ENCODE measurements at places on chromosomes 1 and 21.

- DNase-seq, result no peak
These were observed 1.1 kb upstream of the COL6A2 start for GRCh38 chr21:46096596-46097335.

DNA sequence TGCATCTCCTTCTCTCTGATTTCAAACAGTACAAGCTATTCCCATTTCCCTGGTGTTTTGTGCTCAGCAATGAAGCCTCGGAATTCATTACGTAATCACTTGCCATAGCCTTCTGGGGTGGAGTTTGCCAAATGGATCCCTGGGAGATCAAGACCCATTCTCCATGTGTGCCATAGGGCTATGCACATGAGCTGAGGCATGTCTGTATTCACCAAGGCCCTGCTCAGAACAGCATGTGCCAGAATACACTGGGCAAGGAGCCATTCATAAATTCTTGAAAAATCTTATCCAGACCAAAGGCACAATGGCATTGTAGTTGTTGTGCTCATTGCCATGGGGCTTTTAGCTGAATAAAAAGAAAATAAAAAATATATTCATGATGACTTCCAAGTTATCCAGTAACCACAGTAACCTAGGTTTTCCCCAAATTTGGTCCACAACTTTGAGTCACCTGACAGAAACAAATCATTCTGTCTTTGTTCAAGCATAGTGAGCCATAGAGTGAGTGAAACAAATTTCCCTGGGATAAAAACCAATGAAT lies 53.0 kb downstream of the CRB1 start:
- DNase-seq, result no peak

DNA sequence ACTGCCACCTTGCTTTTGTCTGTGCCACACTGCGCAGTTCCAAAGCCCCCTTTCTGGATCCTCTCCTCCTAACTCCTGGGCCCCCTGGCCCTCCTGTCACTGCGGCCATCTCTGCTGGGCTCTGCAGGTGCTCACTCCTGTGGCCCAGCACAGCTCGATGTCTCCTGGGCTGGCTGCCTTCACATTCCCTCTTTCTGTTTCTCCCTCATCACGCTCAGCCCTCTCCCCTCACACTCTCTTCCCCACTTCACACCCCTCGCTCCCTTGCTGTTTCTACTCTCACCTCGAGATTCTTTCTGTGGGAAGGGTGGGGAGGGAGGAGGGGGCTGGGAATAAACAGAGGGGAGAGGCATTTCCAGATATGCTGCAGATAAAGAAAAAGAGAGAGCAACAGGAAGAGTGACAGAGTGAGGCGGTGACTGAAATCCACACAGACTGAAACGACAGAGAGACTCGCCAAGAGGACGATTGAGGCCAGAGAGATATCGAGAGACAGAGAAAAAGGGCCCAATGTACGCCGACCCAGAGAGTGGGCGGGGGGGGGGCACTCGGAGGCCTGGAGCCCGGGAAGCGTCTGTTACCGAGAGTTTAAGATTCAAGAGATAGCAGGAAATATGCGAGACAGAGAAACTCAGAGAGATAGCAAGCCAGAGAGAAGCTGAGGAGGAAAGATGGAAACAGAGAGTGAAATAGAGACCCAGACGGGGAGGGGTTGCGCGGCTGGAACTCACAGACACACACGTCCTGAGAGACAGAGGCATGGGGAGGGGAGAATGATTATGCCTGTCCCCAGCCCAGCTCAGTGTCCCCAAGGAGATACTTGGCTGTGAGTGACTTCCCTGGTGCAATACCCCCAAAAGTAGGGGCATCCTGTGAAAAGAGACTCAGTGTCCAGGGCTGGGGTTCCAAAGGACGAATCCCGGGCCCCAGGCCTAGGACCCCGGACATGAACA lies 666 bp downstream of the CSF3R start:
- DNase-seq, result no peak

- no peak for DNase-seq
These were observed 164.4 kb downstream of the EDEM3 start for GRCh38 chr1:184590163-184590750.

- DNase-seq, result no peak
These were observed 57.6 kb upstream of the TMPRSS2 start for GRCh38 chr21:41565550-41565949.

DNA sequence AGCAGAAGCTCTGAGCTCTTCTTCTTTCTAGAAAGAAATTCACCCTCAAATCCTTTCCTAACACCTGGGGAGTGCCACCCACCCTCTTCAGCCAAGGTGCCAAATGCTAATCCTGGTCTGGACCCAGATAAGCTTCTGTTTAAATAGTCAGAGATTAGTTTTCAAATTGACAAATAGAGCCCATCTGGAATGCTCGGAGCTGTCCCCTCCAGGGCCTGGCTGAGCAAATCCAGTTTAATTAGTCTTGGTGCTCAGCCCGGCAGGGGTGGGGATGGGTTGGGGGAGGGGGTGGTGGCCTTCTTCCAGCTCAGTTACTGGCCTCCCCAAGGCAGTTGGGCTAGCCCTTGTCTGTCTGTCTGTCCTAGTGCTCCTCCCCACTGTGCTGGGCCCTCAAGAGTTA lies 269.5 kb downstream of the GRIK3 start:
- no peak for DNase-seq

DNA sequence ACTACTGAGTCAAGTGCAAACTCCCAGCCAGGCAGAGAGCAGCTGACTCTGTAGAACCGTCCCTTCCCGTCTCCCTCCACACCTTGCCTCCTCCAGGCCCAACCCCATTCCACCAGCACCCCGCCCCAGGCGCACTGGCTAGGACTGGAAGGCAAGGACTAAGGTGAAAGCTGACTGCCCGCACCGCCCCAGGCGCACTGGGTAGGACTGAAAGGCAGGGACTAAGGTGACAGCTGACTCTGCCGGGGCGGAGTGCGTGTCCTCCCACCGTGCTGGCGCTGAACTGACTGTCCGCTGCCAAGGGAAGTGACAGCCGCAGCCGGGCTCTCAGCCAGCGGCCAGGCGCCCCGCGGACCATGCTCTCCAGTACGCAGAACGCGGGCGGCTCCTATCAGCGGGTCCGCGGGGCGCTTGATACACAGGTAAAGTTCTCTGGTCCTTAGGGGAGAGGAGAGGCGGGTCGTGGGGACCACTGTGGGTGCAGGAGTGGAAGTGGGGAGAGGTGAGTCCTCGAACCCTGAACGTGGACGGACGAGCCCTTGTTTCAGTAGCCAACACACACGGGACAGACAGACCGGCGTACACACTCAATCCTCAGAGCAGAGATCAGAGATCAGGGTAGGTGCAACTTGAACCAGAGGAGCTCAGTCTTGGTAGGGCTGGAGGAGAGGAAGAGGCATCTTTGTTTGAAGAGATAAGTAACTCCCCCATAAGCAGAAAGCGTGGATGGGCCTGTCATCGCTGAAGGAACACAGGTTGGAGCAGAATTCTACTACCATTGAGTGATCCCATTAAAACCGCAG lies 58.0 kb downstream of the RBM11 start:
- DNase-seq, result no peak

DNA sequence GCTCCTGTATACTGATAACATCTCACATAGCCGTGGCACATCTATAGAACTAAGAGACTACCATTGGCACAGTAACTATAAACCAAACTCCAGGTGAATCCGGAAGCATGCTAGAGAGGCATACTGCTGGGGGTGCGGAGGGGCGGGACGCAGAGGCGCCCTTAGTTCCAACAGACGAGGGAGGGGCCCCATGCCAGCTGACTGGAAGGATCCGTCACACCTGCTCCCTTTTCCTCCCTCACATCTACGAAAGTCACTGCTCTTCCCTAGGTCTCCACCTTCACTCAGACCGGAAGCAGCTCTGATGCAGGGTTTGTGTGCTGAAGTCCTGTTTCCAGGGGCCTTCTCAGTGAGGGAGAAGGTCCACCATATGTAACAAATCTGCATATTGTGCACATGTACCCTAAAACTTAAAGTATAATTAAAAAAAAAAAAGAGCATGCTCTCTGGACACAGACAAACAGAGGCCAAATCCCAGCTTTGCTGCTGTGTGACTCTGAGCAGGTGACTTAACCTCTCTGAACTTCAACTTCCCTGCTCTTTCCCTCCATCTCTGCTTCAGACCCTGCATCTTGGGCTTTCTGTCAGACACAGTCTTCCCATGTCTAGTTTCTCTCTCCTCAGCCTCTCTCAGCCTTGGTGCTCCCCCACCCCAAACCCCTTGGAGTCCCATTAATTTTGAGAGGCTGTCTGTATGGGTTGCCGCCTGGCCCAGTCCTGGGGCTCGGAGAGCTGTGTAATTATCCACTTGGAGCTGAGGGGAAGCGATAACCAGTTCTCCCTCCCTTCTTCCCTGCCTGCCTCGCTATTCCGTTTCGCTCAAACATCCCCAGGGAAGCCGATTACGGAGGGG lies 7.8 kb upstream of the GJB5 start:
- DNase-seq, result no peak

DNA sequence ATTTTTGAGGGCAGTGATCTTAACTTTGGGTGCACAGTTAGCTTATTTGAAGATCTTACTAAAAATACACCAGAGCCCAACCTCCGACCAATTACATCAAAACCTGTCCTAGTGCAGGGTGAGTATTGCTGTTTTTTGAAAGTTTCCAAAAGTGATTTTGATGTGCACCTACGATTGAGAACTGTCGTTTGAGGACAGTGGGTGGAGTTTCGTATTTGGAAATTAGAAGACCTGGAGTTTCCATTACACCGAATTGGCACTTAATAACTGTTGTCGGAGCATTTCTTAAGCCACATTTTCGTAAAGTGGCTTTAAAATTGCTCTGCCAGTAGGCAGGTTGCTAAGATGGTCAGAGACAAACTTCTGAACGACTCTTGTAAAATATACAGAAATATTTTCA lies 1.1 kb downstream of the SOD1 start:
- no peak for DNase-seq

DNA sequence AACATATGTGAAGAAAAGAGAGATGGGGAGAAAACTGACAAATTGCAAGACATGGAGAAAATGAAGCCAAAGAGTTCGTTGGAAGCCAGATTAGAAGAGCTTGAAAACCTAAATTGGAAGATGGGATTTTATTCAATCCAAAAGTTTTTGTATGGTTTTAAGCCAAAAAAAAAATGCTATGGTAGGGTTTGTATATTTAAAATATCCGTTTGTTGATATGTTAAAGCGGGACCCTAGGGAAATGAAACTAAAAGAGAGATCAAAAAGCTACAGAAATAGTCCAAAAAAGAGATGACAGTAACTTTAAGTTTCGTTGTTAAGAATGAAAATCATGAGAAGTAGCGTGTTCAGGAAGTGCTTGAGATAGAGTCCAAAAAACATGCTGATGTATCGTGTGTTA lies 617.7 kb upstream of the ADGRL2 start:
- no peak for DNase-seq

DNA sequence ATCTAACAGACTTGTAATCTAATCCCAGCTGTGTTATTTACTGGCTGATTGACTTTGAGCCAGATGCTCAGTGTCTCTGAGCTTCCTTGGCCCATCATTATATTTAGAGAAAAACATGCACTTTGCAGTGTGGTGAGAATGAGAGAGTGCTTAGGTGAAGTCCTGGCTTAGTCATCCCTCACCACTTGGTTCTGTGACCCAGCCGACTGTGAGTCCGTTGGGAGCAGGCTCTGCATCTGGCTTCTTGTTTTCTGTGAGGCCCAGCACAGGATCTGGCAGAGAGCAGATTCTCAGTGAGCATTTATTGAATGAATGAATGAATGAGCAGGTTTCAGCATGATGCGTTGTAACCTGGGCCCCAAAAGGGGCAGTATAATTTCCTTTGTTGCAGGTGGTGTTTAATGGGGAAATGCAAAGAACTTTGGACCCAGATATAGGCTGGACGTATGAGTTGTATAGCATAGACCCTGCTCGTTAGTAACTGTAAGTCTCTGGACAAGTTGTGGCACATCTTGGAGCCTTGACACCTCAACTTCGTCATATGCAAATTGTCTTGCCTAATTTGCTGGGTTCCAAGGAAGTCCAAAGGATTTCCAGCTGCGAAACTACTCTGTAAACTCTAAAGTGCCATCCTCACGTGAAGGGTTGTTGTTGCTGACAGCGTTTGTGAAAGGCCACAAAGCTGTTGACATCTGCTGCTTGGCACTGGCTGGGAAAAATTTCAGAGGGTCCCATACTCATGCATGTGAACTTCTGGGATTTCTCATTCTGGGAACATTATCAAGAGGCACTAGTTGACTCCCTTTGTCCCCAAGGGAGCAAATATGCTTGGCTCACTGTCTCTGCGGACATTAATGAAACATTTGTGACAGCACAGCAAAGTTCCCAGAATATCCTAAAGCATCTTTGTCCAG lies 138.8 kb upstream of the USP24 start:
- DNase-seq, result no peak

DNA sequence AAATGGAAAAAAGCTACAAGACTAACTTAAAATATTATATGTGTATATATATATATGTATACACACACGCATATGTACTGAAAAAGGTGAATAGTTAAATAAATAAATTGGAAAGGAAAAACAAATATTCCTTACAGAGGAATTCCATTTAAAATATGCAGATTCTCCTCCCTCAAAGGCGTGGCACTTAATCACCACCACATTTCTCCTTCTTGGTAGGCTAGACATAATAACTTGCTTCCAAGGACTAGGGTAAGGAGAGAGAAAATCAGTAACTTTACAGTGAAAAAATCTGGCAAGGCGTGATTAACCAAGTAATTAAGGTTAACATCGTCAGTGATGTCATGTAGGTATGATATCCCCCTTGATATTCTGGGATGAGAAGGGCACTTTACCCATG lies 84.0 kb upstream of the USP25 start:
- no peak for DNase-seq

DNA sequence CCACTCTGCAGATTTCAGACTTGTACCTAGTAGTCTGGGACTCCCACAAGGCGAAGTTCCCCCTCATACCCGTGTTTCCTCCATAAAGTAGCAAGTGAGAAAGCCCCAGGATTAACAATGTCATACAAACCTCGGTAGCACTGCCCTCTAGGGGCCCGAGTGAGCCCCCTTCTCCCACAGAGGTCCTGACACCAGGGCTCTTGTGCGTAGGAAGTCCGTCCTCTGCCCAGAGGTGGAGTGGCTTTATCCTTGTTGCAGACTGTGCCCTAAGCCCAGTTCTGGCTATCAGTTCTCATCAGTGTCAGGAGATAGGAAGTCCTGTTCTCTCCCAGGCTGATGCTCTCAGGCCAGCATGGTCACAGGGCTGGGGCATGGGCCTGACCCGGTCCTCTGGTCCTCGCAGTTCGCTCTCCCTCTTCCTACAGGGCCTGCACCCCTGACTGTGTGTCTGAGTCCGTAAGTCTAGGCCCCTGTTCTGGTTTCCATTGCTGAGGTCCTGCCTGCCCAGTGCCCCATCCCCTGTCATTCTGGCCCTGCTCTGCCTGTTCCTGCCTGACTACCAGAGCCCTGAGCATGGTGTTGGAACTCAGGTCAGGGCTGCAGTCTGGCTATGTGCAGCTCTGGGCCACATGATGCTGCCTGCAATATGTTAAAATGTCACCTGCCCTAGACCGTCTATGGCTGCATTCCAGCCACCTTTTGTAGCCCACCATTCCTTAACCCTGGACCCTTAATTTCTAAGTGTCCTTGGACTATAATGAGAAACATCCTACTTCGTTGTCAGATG lies 285.6 kb downstream of the ASTN1 start:
- no peak for DNase-seq

- DNase-seq, result no peak
These were observed 384.7 kb downstream of the LRRIQ3 start for GRCh38 chr1:73813236-73813635.
